ENCODE measurements at places on chromosomes 2 and 18.
A peak's percentile ranks its signal among the peaks of the same experiment; 100 is the strongest.

- DNase-seq: peak; percentile 51
These were observed 135.9 kb upstream of the ID2 start for GRCh38 chr2:8545695-8546611.

DNA sequence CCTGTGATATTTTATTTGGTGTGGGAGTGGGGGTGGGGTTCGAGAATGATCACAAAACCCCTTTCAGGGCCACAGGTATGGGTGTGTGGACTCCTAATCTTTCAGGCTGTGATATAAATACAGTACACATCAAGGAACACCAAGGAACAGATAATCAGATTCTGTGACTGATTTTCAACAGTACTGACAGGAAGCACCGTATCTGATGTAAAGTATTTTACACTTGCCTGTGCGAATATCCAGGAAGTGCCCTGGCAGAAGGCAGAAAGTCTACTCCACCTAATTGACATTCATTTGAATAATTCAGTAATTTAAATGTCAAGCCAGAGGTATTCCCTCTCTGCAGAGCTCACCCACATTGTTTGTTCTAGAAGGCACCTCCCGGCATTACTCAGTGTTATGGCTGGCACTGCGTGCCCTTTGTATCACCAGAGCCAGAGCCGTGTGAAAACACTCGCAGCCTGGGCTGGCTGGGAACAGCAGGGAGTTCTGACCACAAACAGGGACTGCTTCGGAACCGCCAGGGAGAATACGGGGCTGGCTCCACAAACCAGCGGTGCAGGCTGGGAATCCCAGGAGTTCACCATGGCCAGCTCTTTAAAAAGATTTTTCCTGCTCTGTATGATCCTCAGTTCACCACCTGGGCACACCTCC lies 91.8 kb downstream of the ACVR1 start:
- peak; percentile 41 for DNase-seq

GRCh38 chr2:217289907-217290280 lies 430.0 kb upstream of the TNP1 start:
- peak; percentile 93 for DNase-seq

DNA sequence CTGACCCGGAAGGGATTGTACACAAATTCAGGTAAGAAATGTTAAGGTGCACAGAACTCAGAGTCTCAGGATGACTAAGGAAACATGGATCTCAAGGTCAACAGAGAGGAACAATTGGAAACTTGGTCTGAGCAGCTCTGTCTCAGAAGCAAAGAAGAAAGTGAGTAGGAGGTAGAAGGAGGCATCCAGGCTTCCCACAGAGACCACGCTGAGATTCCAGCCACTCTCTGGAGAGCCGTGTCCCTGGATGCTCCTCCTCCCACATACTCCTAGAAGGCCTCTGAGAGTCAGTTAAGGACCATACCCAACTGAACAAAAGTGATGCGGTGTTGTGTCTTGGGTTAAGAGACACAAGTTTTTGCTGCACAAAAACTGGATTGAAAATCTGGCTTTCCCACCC lies 8.6 kb upstream of the PLB1 start:
- no peak for DNase-seq

DNA sequence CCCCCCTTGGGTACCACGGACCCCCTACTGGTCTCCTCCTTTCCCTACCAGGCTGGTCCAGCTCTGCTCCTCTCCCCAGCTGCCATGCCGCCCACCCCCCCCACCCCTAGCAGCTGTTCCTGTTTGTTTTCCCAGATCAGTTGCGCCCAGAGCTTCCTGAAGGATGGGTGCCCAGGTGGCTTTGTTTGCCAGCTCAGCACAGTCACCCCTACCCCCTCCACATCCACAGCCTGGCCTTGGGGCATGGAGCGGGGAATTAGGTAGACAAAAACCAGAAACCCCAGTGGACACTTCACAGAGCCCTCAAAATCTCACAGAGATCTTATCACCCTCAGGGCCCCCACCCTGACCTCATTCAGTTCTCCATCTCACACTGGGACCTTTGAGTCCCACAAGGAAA lies 3.7 kb upstream of the CRYBA2 start:
- DNase-seq: peak; percentile 86

DNA sequence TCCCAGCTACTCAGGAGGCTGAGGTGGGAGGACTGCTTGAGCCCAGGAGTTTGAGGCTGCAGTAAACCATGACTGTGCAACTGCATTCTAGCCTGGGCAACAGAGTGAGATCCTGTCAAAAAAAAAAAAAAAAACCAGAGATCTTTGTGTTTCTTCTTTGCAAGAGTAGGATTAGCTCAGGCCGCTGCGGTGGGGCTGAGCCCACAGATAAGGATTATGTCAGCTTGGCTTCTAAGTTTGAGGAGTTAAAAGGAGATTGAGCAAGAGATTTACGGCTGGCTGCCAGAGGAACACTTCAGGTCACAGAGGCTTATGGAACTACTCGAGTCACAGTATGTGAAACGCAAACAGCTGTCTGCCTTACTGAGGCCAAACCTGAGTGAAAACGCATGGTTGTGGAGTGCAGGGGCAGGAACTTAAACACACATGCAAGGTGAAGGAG lies 146.7 kb upstream of the L3MBTL4 start:
- DNase-seq: peak; percentile 99

GRCh38 chr2:12456293-12457106 lies 260.2 kb upstream of the TRIB2 start:
- DNase-seq: peak; percentile 23
